ENCODE measurements at places on chromosomes 2 and 18. TPM values are rescaled to one million over a fixed set of nuclear protein-coding genes. Genes with fewer than 3 reads are reported as not detected.
A peak's percentile ranks its signal among the peaks of the same experiment; 100 is the strongest.

Gene EPB41L3
- total RNA-seq: not detected

Gene HK2
- 45.8 TPM for total RNA-seq

Gene M1AP
- total RNA-seq: not detected

Gene CFLAR
- total RNA-seq: 242 TPM

Gene COLEC11
- 0.23 TPM for total RNA-seq

Gene DAPL1
- not detected for total RNA-seq

- no peak for DNase-seq
- H3K27me3 ChIP-seq: no peaks in the 10 kb centered on the region
- H3K36me3 ChIP-seq: peaks cover 29% of the 10 kb centered on the region
- H3K4me1 ChIP-seq: peaks cover 3% of the 10 kb centered on the region
- no peak overlapping the region for H3K27ac ChIP-seq
- H3K4me3 ChIP-seq: no peak overlapping the region
Observed at GRCh38 chr2:233832869-233833311, 21.4 kb downstream of the HJURP start.

DNA sequence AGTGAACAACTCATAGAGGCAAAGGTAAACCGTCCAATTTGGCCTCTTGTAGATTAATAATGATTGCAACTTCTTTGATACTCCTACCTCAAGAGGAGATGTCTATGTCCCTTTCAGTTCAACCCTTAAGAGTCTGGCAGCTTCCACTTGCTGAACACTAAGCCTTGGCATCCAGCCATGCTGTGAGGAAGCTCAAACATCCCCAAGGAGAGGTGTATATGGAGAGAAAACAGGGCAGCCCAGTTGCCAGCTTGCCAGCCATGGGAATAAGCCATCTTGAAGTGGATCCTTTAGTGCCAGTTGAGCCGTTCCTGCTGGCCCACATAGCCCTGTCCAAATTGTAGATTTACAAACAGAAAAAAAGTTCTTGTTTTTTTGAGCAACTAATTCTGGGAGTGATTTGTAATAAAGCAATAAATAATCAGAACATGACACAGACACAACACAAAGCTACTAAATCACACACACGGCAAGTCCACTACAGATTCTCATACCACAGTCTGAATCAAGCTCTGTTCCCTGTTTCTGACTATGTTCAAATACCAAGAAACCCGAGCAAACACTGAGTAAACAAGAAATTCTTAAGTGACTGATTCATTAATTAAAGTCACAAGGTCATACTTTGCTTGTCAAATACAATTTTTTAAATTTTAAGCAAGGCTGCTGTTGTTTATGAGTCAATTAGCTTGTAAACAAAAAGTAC, 96.1 kb downstream of the PID1 start:
- no peak overlapping the region for H3K4me3 ChIP-seq
- no peaks in the 10 kb centered on the region for H3K27me3 ChIP-seq
- H3K4me1 ChIP-seq: no peaks in the 10 kb centered on the region
- no peak overlapping the region for H3K27ac ChIP-seq
- H3K36me3 ChIP-seq: no peaks in the 10 kb centered on the region

DNA sequence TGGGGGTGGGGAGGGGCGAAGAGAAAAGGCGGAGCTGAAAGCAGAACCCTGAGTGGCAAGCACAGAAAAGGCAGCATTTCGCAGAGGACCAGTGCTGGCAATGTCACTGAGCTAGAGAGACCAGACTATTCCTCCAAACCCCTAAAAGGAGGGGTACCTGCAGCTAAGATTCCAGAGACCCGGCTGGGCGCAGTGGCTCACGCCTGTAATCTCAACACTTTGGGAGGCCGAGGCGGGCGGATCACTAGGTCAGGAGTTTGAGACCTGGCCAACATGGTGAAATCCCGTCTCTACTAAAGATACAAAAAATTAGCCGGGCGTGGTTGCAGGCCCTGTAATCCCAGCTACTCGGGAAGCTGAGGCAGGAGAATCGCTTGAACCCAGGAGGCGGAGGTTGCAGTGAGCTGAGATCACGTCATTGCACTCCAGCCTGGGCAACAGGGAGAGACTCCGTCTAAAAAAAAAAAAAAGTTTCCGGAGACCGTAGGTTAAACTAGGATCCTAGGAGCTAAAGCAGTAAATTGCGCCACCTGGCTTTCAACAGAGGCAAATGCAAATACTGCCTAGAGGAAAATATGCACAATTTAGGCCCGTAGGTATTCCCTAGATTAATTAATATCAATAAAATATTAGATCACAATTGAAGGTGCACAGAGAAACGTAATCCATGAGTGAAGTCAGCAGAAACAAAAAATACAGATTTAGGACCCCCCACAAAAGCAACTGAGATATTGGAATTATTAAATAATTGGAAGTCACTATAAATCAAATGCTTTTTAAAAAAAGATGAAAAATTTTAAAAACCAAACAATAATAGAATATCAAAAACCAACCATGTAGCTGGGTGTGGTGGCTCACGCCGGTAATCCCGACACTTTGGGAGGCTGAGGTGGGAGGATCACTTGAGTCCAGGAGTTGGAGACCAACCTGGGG, 4.9 kb downstream of the UCN start:
- no peaks in the 10 kb centered on the region for H3K36me3 ChIP-seq
- H3K4me3 ChIP-seq: peak overlapping the region; percentile 54
- peak; percentile 57 for DNase-seq
- H3K27ac ChIP-seq: peak overlapping the region; percentile 28
- H3K4me1 ChIP-seq: peaks cover 8% of the 10 kb centered on the region

DNA sequence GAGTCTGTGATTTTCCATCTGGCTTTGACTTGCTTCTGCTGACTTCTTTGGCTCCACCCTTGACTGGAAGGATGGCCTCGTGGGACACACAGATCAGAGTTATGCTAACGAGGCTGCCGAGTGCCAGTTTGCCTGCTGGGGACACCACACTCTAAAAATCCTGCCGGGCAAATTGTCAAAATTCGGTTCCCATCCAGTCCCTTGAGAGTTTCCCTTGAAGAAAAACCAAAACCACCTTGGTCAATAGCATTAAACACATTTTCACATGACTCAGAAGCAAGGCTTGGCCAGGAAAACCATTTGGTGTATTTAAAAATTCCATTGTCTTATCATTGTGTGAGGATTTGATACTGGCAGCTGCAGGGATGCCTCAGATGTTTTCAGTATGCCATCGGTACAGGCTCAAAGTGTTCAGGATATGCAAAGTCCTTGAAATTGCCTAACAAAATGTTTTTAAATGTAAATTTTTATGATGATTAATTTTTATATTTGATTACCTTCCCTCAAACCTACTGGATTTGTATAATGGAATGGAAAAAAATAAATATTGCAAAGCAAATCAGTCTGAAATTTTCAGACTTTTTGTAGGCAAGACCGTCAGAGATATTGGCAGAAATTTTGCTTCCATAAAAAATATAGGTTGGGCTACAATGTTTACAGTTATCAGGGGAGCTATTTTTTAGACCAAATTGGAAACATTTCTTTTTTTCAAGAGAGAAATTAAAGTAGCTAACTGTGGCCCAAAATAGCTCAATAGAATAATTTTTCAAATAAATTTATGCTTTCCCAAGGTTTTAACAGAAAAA, 41.6 kb downstream of the KCNE4 start:
- no peak overlapping the region for H3K27ac ChIP-seq
- H3K4me1 ChIP-seq: no peaks in the 10 kb centered on the region
- no peaks in the 10 kb centered on the region for H3K36me3 ChIP-seq

DNA sequence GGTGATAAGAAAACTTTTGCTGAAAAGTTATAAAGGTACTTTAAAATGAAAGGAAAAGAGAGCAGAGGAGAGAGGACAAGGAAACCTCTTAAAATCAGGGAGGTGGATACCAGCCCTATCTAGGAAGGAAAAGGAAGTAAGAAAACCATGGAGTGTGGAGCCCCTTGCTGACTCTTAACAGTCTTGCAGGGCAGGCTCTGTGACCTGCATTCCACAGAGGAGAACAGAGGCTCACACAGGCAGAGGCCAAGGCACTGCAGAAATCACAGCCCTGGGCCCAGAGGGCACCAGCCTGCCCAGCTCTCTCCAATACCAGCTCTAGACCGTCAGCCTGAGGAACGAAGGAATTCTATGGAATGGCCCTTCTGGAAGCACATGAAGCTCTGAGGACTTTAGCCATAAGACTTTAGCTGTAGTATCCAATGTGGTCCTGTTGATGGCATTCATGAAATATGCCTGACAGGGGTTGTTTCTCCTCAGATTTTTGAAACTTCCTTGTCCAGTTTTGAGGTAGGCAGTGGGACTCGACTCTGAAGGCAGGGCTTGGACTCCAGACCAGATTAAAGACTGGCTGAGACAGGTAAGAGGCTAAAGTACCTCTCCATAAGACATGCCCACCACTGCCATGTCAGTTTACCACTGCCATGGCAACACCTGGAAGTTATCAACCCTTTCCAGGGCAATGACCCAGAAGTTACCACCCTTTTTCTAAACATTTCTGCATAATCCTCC, 216.3 kb downstream of the ANAPC1 start:
- peaks cover 12% of the 10 kb centered on the region for H3K4me1 ChIP-seq
- H3K36me3 ChIP-seq: no peaks in the 10 kb centered on the region
- H3K27ac ChIP-seq: no peak overlapping the region
- no peak for DNase-seq
- peaks cover 31% of the 10 kb centered on the region for H3K27me3 ChIP-seq

- no peak overlapping the region for H3K27ac ChIP-seq
- no peak overlapping the region for H3K4me3 ChIP-seq
- peaks cover 3% of the 10 kb centered on the region for H3K27me3 ChIP-seq
- no peak for DNase-seq
- H3K4me1 ChIP-seq: no peaks in the 10 kb centered on the region
Observed at GRCh38 chr2:142892715-142893114, 15.3 kb downstream of the KYNU start.

DNA sequence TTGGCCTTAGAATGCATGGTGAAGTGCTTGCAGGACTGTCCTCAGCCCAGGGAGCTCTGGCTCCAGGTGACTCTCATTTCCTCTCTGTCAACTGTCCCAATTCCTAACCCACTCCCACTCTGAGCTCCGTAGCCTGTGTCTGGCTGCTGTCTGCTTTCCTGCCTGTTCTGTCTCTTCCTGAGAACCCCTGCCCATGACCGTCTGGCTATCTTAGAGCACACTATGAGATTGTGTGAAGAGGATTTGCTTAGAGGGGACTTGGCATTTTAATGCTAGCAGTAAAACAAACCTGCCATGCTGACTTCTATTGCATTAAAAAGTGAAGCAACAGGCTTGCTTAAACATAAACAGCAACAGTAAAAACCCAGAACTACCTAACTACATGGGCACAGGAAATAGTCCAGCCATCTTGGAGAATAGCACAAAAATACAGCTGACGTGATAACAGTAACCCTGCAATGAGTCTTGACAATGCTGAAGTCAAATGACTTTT, 234.7 kb downstream of the PRKCE start:
- no peaks in the 10 kb centered on the region for H3K36me3 ChIP-seq
- no peak overlapping the region for H3K27ac ChIP-seq

DNA sequence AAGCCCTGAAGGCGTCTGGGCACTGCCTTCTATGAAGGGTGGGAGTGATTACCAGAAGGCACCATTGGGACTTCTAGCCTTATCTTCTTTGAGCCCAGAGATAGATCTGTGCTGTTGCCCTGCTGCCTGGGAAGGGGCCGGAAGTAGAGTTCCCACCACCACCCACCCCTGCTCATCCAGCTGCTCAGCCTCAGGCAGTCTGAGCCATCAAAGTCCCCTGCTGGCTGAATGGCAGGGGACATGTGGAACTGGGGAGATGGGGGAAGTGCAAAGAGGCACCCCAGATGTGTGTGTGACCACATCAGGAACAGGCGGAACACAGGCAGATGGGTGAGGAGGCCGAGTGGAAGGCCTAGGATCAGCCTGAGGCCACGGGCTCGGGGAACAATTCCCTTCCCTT, 3.3 kb upstream of the WNT10A start:
- H3K4me1 ChIP-seq: peaks cover 12% of the 10 kb centered on the region
- H3K27ac ChIP-seq: no peak overlapping the region
- H3K27me3 ChIP-seq: peaks cover 78% of the 10 kb centered on the region
- DNase-seq: no peak
- no peak overlapping the region for H3K4me3 ChIP-seq

- no peak overlapping the region for H3K4me3 ChIP-seq
- no peaks in the 10 kb centered on the region for H3K27me3 ChIP-seq
- H3K4me1 ChIP-seq: peaks cover 5% of the 10 kb centered on the region
- H3K36me3 ChIP-seq: no peaks in the 10 kb centered on the region
- DNase-seq: no peak
Observed at GRCh38 chr2:234913208-234913626, 38.6 kb upstream of the SH3BP4 start.

DNA sequence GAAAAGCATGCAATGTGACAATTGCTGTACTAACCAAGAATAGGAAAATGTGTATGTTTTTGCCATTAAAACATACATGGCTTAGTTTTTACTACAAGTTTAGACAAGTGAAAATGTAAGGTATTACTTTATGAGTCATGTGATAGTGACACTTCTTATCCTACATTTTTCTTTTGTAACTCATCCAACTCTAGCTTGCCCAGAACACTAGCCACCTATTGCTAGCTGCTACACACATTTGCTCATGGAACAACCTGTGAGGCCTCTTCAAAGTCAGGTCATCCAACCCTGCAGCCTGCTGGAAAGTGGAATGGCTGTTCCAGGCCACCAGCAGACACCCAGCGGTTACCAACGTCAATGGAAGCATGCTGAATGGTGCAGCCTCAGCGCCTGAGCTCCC, 1043.9 kb downstream of the TMEM182 start:
- no peak for DNase-seq
- H3K27ac ChIP-seq: no peak overlapping the region
- no peak overlapping the region for H3K4me3 ChIP-seq

DNA sequence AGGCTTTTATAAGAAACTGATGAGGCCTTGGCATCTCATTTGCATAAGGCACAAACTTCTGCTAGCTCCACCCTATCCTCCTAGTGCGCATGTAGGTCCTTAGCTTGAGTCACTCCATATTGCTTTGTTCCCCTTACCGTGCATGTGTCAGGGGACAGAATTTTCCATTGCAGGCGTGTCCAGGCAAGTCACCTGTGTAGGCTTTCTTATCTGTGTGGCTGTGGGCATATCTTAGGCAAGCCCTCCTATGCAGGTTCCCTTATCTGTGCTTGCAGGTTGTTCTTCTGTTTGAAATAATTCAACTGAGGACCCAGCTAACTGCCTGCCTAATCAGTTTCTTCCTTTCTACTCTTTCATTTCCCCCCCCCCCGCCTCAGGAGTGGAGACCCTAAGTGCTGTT, 63.3 kb upstream of the CDCA7 start:
- H3K4me1 ChIP-seq: peaks cover 10% of the 10 kb centered on the region
- peaks cover 3% of the 10 kb centered on the region for H3K27me3 ChIP-seq
- no peak overlapping the region for H3K4me3 ChIP-seq
- H3K27ac ChIP-seq: no peak overlapping the region
- DNase-seq: no peak

GRCh38 chr2:211435331-211435730, 878.9 kb downstream of the CPS1 start:
- H3K27me3 ChIP-seq: no peaks in the 10 kb centered on the region
- no peak for DNase-seq
- H3K4me1 ChIP-seq: no peaks in the 10 kb centered on the region
- no peaks in the 10 kb centered on the region for H3K36me3 ChIP-seq
- no peak overlapping the region for H3K4me3 ChIP-seq
- H3K27ac ChIP-seq: no peak overlapping the region

Data from activated CD8-positive, alpha-beta memory T cell treated with anti-CD3 and anti-CD28 coated beads, Interleukin-2, amount 10 ng/mL, durations not matched to agents 7 days and 5 days (primary cell).